ENCODE measurements at places on chromosomes 2 and 18. TPM values are rescaled to one million over a fixed set of nuclear protein-coding genes. Genes with fewer than 3 reads are reported as not detected.

GRCh38 chr2:7270011-7270431, 352.8 kb downstream of the RNF144A start:
- peak; percentile 62 for DNase-seq
- H3K36me3 ChIP-seq = no peaks in the 10 kb centered on the region
- no peak overlapping the region for H3K4me3 ChIP-seq
- H3K27me3 ChIP-seq = no peaks in the 10 kb centered on the region
- no peaks in the 10 kb centered on the region for H3K4me1 ChIP-seq

DNA sequence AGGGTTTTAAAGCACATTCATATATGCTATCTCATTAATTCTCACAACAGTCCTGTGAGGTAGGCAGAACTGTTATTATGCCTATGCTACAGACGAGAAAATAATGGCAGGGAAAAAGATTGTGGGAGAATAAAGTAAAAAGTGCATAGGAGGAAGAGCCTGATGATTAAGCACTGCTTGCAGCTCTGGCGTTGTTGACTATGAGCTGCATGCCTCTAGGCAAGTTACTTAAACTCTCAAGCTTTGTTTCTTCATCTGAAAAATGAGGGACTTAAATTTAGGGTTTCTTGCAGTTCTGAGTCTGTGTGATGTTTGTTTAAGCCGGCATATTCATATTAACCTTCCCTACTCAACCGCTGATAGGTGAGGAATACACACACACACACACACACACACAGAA, 51.6 kb upstream of the RAPH1 start:
- H3K36me3 ChIP-seq = no peaks in the 10 kb centered on the region
- H3K4me1 ChIP-seq = peaks cover 22% of the 10 kb centered on the region
- no peak overlapping the region for H3K27ac ChIP-seq
- H3K27me3 ChIP-seq = no peaks in the 10 kb centered on the region
- DNase-seq = no peak
- H3K4me3 ChIP-seq = no peak overlapping the region

DNA sequence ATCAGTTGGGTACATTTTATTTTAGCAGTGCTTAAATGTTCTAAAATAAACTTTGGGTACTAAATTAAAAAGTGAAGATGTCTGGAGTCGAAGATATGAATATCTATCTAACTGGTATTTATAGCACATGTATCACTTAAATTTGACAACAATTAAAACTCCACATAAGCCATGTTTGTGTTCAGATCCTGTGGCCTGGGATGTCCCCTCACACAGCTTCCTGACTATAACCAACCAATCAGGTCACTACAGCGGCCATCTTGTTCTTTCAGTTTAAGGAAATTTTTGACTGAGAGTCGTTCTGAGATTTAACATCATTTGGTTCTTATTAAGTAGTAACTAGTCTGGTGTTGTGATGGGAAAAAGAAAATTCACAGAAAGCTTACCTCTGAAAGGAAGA, 170.7 kb upstream of the NRP2 start:
- no peak overlapping the region for H3K4me3 ChIP-seq
- H3K27ac ChIP-seq = no peak overlapping the region
- no peaks in the 10 kb centered on the region for H3K36me3 ChIP-seq
- no peak for DNase-seq

DNA sequence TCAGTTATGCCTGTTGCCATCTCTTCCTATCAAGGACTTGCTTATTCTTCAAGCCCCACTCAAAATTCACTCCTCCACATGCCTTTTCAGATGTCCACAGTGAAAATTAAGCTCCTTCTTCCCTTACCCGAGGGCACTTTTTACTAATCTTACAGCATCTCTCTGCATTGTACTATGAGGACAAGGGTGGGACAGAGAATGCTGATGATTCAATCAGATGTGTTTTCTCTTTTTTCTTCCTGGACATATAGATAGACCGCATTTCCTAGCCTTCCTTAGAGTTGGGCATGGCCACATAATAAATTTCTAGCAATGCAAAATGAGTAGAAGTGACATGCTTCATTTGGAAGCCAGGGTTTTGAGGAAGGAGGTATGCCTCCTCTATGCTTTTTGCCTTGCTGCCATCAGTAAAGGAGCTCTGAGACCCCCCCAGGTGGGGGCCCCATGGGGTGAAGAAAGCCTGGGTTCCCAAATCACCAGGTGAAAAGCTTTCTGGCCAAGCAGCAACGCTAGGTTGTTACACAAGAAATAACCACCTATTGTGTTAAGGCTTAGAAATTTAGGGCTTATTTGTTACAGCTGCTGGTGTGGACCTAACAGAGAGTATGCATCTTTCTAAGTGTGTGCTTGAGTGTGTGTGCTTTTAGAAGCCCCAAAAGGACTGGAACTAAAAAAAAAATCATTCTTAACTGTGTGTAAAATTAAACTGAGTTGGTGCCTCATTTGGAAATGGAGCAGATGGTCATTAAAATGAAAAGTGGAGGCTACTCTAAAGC, 424.5 kb downstream of the STK39 start:
- H3K4me3 ChIP-seq = no peak overlapping the region
- no peak overlapping the region for H3K27ac ChIP-seq
- no peaks in the 10 kb centered on the region for H3K36me3 ChIP-seq
- no peak for DNase-seq
- H3K4me1 ChIP-seq = no peaks in the 10 kb centered on the region

DNA sequence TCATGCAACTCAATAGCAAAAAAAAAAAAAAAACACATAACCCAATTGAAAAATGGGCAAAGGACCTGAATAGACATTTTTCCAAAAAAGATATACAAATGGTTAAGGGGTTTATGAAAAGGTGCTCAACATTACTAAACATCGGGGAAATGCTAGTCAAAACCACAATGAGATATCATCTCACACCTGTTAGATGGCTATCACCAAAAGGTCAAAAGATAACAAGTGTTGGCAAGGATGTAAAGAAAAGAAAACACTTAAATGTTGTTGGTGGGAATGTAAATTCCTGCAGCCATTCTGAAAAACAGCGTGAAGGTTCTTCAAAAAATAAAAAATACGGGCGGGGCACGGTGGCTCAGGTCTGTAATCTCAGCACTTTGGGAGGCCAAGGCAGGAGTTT, 112.4 kb upstream of the CAB39 start:
- H3K27me3 ChIP-seq = no peaks in the 10 kb centered on the region
- no peaks in the 10 kb centered on the region for H3K4me1 ChIP-seq
- no peak overlapping the region for H3K4me3 ChIP-seq
- no peaks in the 10 kb centered on the region for H3K36me3 ChIP-seq
- no peak for DNase-seq

DNA sequence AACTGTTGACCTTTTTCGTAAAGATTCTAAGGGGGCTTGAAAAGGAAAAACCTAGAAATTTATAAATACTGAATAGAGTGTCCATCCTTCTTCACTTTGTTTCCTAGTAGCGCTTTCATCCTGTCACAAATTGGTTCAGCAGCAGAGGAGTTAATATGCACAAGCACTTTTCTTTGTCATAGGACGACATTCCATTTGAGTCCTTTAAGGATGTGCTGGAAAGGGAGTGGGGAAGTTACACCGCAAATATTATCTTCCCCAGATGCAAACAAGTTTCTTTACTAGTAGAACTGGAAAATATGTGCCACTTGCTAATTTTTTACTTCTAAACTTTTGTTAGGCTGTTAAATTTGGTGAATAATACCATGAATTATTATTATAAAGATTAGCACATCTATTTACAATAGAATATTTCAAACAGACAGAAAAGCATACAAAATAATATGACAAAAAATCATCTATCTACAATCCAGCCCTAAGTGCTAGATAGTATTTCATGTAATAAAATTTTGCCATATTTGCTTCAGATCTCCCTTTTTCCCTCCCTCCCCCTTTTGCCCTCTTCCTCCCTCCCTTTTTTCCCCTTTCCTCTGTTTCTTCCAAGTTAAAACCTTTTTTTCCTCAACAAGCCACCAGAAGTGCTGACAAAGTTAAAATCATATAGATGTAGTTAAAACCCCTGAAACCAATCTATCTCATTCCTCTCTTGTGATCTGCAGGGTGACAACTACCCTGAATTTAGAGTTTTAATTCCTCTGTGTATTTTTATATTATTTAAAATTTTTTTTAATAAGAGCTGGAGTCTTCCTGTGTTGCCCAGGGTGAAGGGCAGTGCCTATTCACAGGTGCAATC, 50.5 kb upstream of the MAP4K3 start:
- H3K27ac ChIP-seq = no peak overlapping the region
- no peak for DNase-seq
- no peaks in the 10 kb centered on the region for H3K36me3 ChIP-seq
- H3K4me1 ChIP-seq = peaks cover 27% of the 10 kb centered on the region
- H3K4me3 ChIP-seq = no peak overlapping the region

- H3K36me3 ChIP-seq = no peaks in the 10 kb centered on the region
- DNase-seq = no peak
- H3K27me3 ChIP-seq = no peaks in the 10 kb centered on the region
- no peak overlapping the region for H3K4me3 ChIP-seq
Observed at GRCh38 chr2:189221811-189222467, 42.4 kb upstream of the COL5A2 start.

DNA sequence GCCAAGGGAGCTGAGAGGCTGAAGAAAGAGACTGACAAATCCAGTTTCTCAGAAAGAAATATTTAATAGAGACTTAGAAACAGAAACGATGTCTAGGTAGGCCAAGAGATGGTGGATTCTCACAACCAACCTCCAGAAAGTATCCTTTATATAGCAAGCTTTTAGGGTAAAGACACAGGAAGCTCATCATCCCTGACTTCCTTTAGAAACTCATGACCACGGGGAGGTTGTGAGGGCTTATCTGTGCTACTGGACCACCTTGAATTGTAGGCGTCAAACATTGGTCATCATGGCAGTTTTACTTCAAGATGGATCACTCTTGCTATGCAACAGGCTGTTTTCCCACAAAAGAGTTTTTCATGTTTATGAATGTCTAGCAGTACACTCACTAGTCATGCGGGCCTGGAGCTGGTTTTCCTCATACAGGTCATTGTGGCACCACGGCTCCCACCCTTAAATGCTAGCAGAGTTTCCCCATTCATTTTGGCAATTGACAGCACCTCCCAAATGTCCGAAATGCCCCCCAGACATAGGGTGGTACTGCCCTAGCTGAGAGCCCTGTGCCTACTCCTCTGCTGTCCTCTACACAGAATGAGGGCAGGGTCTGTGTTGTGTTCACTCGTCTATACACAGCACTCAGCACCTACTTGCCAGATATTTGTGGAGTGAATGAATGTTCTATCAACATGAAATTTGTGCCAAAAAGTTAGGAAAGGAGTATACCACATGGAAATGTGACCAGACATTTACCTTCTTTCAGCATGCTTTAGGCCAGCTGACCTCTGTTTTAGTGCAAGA, 89.0 kb downstream of the TMEM247 start:
- H3K4me3 ChIP-seq = no peak overlapping the region
- H3K4me1 ChIP-seq = peaks cover 99% of the 10 kb centered on the region
- no peaks in the 10 kb centered on the region for H3K36me3 ChIP-seq
- no peaks in the 10 kb centered on the region for H3K27me3 ChIP-seq
- no peak for DNase-seq
- peak overlapping the region; percentile 80 for H3K27ac ChIP-seq

DNA sequence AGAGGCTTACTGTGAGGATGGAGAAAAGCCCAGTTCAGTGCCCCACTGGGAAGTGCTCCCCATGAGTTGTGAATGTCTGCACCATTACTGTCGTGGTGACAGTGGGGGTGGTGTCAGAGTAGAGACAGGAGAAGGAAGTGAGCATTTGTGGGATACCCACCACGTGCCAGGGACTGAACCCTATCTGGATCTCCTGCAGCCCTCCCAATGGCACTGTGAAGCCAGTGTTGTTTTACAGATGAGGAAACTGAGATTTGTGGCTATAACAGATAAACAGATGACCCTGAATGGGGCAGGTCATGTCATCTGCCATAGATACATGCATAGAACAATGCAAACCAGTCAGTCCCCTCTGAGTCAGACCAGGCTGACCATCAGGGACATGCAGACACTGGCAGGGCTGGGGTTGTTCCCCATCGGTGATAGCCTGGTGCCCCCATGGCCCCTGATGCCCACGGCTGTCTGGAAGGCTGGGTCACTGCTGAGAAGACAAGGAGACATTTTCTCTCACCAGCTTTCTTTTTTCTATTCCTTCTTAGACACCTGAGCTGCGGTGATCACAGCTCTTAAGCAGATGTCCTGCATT, 60.8 kb downstream of the EMILIN2 start:
- peaks cover 15% of the 10 kb centered on the region for H3K4me1 ChIP-seq
- peak overlapping the region; percentile 57 for H3K4me3 ChIP-seq
- H3K27ac ChIP-seq = no peak overlapping the region
- no peak for DNase-seq

DNA sequence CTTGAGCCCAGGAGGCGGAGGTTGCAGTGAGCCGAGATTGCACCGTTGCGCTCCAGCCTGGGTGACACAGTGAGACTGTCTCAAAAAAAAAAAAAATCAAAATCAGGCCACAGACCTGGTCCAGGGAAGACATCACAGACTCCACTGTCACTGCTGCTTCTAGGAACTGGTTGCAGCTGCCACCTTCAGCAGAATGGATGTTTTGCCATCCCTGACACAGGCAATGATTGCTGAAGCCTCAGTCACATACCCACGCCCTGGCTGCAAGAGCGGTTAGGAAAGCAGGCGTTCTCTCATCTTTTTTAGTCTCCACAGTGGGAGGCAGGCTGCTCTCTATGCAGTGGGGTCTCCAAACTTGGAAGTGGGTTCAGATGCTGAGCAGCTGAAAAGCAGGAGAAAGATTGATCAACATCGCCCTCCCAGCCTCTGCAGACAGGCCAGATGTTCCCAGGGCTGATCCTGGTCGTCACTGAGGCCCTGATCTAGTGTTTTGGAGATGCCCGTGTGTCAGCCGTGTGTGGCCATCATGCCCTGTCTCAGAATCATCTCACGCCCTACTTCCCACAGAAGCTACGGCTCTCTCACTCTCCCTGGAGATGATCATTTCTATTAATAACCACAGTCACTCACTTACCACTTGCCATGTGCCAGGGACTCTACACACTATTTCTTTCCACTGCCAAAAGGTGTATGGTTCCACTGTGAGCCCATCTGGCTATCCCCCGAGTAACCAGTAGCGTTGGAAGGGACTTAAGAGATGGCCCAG, 91.8 kb downstream of the PLB1 start:
- no peak for DNase-seq
- H3K27me3 ChIP-seq = no peaks in the 10 kb centered on the region

GRCh38 chr18:54378057-54378456, 20.4 kb downstream of the C18orf54 start:
- H3K27me3 ChIP-seq = no peaks in the 10 kb centered on the region
- DNase-seq = no peak
- peaks cover 5% of the 10 kb centered on the region for H3K36me3 ChIP-seq
- H3K4me3 ChIP-seq = no peak overlapping the region
- H3K4me1 ChIP-seq = no peaks in the 10 kb centered on the region
- no peak overlapping the region for H3K27ac ChIP-seq

DNA sequence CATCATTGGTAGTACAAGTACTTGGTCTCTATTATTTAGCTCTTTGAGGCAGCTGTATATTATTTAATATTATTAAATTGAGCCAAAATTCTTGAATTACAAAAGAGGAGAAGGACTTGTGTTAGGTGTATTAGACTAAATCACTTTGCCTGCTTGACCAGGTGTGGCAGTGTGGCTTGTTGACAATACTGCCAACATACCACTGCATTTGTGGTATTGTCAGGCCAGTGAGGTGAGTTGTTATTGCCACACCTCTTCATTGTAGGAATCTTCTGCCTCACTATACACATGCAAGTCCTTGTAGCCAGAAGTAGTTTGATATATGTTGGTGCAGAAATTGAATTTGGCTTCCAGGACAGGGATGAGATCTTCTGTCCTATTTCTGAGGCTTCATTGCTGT, 40.5 kb downstream of the CYP20A1 start:
- peaks cover 91% of the 10 kb centered on the region for H3K36me3 ChIP-seq
- DNase-seq = no peak
- H3K27ac ChIP-seq = no peak overlapping the region
- no peaks in the 10 kb centered on the region for H3K4me1 ChIP-seq

- no peak overlapping the region for H3K4me3 ChIP-seq
- DNase-seq = no peak
- no peaks in the 10 kb centered on the region for H3K27me3 ChIP-seq
- no peaks in the 10 kb centered on the region for H3K36me3 ChIP-seq
- H3K27ac ChIP-seq = no peak overlapping the region
Observed at GRCh38 chr2:221924576-221924975, 352.5 kb upstream of the EPHA4 start.

Gene CDH19
- total RNA-seq = 37.8 TPM

Gene TFCP2L1
- total RNA-seq = 1.6 TPM
